ENCODE measurements at places on chromosomes 3 and 15. TPM values are rescaled to one million over a fixed set of nuclear protein-coding genes. Genes with fewer than 3 reads are reported as not detected.

The CPLX3 gene
- not detected for total RNA-seq

The MAP6D1 gene
- total RNA-seq: 7.9 TPM

The CHRNA7 gene
- total RNA-seq: 3.3 TPM

The TMCO5A gene
- not detected for total RNA-seq

The DLL4 gene
- 0.31 TPM for total RNA-seq

- no peak for DNase-seq
Measured at GRCh38 chr15:61449186-61449702, 220.1 kb upstream of the RORA start.

DNA sequence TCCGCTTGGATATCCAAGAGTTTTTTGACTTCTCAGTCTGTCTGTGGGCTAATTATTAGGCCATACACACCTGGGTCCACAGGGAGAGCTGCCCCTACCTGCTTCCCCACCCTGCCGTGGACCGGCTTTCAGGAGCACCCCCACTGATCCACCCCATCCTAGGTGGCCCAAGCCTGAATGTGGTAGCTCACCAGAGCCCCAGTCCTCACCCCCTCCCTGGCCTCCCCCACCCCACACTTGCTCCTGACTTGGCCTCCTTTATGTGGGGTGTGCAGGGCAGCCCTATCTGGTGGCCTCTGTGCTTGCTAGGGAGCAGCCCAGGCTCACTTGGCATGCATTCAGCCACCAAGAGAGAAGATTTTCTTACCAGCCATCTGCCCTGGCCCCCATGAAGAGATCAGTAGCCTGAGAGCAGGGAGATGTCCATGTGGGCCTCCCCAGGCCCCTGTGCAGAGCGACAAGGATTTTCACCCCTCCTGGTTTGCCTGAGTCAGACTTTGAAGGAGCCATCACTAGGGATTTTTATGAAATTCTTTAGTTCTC, 11.2 kb downstream of the LRRK1 start:
- DNase-seq: no peak

DNA sequence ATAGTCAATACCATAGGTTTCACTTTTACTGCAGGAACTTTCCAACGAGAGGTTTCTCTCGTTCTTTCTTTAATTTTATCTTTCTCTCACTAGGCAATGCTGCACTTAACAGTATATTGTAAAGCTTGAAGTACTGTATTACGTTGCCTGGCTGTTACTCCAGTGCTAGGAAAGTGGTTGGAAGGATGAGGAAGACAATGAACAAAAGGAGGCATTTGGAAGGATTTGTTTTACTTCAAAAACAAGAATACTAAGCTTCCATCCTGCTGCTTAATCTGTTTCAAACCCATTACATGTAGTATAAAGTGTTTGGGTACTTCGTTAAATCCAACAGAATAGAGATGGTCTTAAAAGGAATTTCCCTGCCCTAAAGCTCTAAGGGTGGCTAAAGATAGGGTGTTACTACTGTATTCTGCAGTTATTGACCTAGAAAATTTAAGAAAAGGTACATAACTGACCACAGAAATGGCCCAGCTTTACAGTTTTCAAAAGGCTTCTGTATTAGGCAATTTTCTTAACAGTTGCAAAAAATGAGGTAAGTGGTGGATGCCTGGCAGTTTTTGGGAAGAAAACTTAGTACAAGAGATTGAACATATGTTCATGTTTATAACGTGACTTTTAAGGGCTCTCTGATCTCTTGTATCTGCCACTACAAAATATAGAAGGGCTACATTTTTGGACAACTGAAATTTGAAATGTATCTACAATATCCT, 785 bp upstream of the IFT57 start:
- no peak for DNase-seq

DNA sequence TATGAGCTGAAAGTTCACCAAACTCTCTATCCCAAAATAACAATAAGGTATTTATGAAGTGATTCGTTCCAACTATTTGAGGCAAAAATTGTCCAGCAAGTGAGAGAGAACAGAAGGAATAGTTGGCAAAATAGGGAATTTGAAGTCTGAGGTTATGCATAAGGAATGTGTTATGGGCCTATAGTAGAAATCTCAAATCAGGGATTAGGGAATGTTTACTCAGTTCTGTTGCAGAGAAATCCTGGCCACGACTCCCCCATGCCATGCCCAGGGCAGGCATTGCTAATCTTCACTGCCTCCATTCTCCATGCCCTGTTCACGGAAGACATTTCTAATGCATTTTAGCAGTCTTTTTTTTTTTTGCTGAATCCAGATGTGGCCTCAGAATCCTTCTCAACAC, 58.6 kb downstream of the FLNB start:
- DNase-seq: no peak

GRCh38 chr3:149860881-149861280, 47.9 kb downstream of the RNF13 start:
- DNase-seq: no peak

- no peak for DNase-seq
Measured at GRCh38 chr3:184618811-184619210, 57.2 kb downstream of the EPHB3 start.

DNA sequence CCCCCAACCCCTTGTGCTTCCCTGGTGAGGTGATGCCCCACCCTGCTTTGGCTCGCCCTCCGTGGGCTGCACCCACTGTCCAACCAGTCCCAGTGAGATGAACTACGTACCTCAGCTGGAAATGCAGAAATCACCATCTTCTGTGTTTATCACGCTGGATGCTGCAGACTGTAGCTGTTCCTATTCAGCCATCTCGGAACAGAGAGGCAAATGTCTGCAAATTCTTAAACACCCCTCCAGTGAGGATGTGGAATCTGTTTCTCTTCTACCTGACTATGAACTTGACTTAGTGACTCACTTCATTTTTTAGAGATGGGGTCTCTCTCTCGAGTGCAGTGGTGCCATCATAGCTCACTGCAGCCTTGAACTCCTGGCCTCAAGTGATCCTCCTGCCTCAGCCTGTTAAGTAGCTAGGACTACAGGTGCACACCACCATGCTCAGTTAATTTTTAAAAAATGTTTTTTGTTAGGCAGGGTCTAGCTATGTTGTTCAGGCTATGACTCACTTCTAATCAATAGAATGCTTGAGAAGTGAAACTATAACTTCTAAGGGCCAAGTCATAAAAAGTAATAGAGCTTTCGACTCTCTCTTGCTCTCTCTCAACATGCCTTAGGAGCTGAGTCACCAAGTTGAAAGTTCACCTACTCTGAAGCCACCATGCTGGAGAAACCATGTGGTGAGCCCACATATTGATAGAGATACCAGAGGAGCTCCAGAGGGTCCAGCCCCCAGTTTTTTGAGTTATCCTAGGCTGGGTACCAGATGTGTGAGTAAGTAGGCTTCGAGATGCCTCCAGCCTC, 11.5 kb upstream of the PARP14 start:
- DNase-seq: no peak
